ENCODE measurements at places on chromosomes 16 and 17. TPM values are rescaled to one million over a fixed set of nuclear protein-coding genes. Genes with fewer than 3 reads are reported as not detected.

GRCh38 chr17:71033336-71033735, 864.0 kb downstream of the KCNJ2 start:
- peak overlapping the region; percentile 14 for H3K4me3 ChIP-seq
- peaks cover 27% of the 10 kb centered on the region for H3K4me1 ChIP-seq
- peaks cover 88% of the 10 kb centered on the region for H3K27me3 ChIP-seq
- H3K27ac ChIP-seq = no peak overlapping the region

DNA sequence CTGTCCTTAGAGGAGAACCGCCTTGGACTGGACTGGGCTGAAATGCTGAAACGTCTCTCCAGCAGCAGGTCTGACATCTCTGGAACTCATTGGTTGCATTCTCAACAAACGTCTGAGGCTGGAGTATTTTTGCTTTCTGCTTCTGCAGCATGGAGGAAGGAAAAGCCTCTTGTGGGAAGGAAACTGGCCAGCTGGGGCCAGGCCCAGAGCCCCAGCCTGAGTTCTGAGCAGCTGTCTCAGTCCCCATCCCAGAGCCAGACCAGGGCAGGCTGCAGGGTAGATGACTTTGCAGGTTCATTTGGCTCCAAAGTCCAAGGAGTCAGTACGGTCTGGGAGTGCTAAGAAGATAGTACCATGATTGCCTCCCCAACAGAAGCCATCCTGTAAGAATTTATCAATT, 18.3 kb downstream of the TEKT3 start:
- H3K4me1 ChIP-seq = no peaks in the 10 kb centered on the region
- H3K36me3 ChIP-seq = no peaks in the 10 kb centered on the region
- H3K4me3 ChIP-seq = no peak overlapping the region
- DNase-seq = no peak
- H3K27me3 ChIP-seq = no peaks in the 10 kb centered on the region

- H3K27ac ChIP-seq = peak overlapping the region; percentile 94
- no peaks in the 10 kb centered on the region for H3K27me3 ChIP-seq
These were observed 1.1 kb upstream of the USP32 start for GRCh38 chr17:60392845-60393702.

PSMC3IP gene
- total RNA-seq = 22.8 TPM

BAIAP2 gene
- 15.6 TPM for total RNA-seq

Measured in neural progenitor cell (in vitro differentiated cells).